Activated T-cell treated with anti-CD3 and anti-CD28 coated beads for 4 hours (primary cell): ENCODE measurements at places on chromosomes 13 and 19.

DNA sequence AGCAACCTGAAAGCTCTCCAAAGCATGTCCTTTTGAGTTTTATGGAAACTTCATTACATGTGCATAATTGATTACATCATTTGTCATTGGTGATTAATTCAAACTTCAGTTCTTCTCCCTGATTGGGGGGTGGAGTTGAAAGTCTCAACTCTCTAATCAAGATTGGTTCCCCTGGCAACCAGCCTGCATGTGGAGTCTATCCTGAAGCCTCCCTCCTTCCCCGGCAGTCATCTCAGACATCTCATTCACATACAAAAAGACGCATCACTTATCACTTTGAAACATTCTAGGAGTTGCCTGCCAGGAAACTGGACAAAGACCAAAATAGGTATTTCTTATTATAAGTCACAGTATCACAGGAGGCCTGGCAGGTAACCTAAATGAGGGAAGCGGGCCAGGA, 50.5 kb downstream of the TEX26 start:
- no peak for DNase-seq

DNA sequence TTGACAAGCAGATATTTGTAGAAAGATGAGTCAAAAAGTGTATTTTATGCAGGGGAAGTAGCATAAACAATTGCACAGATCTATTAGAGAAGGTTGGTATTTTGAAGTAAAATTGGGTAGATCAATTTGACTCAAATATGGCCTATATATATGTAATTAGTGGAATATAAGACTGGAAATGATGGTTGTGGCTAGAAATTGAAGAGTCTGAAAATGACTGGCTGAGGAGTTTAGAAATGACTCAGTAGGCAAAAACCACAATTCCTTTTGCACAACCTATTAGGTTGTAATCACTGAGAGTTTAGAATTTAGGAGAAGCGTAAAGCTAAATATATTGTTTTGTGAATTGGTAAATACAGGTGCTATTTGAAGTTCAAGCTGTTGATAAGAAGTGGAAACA, 622.6 kb upstream of the PCDH20 start:
- no peak for DNase-seq

DNA sequence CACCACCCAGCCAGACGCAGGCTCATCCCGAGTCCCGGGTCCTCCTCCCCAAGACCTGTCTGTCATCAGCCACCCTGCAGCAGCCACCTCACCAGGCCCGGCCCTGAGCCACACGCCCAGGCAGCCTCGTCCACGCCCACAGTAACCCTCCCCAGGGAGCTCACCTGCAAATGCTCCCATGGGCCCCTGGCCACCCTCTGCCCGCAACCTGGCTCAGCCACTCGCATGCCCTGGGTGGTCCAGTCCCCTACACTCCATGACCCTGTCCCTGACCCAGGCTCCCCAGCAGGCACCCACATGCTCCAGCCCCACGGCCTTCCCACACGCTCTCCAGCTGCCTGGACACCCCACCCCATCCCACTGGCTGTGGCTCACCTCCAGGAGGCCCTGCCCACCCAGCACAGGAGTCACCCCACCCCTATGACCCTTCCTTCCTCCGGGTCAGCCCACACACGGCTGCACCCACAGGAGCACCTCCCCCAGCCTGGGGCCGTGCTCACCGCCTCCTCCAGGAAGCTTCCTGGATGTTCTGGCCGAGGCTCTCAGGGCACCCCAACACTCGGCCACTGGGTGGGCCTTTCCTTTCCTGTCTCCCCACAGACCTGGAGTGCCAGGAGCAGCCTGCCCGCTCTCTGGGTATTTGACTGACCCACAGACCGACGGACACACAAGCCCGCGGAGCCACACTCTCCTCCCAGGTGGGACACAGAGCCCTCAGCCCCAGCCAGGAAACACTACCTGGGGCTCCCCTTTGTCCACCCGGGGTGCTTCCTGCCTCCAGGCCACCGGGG, 3.6 kb downstream of the TMEM259 start:
- no peak for DNase-seq

DNA sequence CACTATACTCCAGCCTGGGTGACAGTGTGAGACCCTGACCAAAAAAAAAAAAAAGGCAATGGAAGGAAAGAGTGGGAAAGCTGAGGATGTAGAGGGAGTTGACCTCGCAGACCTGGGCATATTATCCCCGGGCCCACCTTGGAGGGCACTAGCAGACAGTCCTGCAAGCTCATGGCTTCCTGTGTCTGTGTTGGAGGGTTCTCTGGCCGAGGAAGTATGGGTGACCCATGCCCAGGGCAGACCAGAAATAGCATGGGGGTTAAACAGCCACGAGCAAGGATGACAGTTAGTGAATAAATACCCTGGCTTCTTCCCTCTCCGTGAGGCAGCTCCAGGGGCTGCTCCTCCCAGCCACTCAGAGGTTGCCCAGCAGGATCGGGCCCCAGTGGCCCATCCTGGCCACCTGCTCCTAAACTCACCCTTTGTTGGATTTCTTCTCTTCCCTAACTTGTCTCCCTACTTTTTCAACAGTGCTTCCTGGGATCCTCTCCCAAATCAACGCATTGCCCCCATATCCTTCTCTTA, 485.8 kb downstream of the ZNF536 start:
- no peak for DNase-seq

GRCh38 chr19:37997911-37998344, 90.9 kb downstream of the SIPA1L3 start:
- DNase-seq: peak; percentile 4

- DNase-seq: no peak
Observed at GRCh38 chr13:99892196-99892613, 79.4 kb downstream of the ZIC5 start.

GRCh38 chr13:64801768-64802167, 2428.4 kb downstream of the PCDH9 start:
- no peak for DNase-seq

DNA sequence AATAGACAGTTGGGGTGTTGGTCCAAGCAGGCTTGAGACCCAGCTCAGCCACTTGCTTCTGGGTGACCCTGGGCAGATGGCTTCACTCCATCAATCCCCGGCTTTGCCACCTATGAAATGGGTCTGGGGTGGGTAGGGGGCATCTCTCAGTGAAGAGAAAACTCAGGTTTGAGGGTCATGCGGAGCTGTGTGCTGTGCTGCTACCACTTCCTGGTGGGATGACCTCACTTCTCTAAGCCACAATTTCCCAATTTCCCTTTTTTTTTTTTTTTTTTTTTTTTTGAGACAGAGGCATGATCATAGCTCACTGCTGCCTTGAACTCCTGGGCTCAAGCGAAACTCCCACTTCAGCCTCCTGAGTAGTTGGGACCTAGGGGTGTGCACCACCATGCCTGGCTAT, 4.6 kb upstream of the PLAUR start:
- DNase-seq: no peak

DNA sequence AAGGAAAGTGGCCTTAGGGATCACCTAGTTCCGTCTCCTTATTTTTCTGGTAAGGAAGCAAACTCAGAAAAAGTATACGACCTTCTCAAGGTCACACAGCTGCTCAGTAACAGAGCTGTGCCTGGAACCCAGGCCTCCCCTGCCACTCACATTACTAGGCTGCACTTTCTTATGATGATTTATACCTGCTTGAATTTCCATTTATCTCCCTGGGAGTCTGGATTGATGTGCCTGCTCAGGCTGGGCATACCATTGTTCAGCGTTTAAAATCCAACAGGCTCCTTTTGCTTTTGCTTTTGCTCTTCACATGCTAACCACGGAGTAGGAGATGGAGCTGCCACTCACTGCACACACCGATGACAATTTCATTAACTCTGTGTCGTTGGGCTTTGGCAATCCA, 241.0 kb downstream of the OLFM4 start:
- DNase-seq: no peak

GRCh38 chr13:94703271-94703670, 9.1 kb downstream of the SOX21 start:
- no peak for DNase-seq

DNA sequence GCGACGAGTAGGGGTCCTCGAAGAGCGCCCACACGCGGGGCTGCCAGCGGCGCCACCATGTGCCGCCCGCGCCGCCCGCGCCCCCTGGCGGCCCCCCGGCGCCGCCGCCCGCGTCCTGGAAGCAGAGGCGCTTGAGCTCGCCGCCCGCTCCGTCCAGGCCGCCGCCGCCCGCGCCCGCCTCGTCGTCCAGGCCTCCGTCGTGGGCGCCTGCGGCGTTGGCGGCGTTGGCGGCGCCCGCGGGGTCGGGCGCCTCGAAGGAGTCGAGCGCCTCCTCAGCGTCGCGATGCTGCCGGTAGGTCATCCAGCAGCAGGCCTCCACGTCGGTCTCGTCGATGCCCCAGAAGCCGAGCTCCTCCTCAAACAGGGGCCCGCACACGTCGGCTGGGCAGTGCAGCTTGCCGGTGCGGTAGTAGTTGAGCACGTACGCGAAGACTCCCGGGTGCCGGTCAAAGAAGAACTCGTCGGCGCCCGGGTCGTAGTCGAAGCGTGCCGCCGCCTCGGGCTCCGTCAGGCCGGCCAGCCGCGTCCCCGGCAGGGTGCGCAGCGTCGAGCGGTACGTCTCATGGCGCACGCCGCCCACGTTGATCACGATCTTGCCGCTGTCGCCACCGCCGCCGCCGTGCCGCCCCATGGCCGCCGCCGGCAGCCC, 829 bp downstream of the KCNC3 start:
- no peak for DNase-seq

DNA sequence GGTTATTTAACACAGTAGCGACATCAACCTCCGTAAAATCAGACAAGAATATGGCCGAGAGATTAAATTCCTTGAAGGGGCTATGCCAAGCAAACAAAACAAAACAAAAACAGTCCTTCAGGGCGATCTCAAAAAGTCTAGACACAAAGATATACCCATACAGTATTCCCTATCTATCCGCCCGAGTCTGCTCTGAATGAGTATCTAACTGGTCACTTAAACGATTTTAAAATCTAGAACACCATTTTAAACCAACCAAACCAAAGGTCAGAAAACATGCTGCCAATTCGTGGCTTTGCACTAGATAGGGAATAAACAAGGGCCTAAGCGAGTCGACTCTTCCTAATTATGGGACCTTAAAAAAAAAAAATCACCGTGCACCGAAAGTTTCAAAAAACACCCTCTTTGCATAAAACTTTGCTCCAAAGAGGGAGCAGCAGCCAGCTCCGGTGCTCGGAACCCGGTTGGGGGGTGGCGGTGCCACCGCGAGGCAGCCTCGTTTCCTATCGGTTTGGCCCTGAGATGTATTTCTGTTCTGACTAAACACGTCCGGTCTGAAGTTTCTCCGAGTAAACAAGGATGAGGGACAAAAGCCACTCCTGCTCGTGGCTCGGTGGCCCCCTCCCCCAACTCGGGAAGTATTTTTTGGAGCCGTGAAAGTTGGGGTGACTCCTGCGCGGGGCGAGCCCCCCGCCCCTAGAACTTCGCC, 1.8 kb downstream of the HMGB1 start:
- DNase-seq: peak; percentile 59

- DNase-seq: peak; percentile 51
Observed at GRCh38 chr19:15464394-15465385, at the start of gene RASAL3. Gene RASAL3, minus strand, starts transcription at chr19:15464544. Its CDS starts 186 bp downstream, at chr19:15464358.

GRCh38 chr13:50420718-50421472, 405.7 kb downstream of the KCNRG start:
- no peak for DNase-seq

DNA sequence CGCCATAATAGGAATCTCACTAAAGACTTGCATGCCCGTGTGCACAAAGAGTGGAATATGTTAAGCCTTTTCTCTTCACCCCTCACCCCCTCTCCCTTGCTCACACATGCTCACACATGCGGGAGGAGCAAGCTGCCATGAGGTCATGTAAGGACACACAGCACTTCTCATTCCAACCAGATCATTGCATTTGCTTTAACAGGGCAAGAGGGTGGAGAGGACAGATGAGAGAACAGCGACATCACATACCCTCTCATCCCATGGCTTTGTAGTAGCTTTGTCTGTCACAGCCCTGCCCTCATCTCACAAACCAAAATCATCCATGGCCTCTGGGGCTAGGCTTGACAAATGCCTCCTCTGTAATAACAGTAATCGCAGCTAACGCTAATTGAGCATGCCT, 145.6 kb upstream of the FRY start:
- no peak for DNase-seq

- no peak for DNase-seq
Observed at GRCh38 chr13:99178636-99179035, 22.0 kb upstream of the UBAC2 start.

- DNase-seq: no peak
Observed at GRCh38 chr19:29704562-29705558, 10.2 kb downstream of the C19orf12 start.

- DNase-seq: no peak
Observed at GRCh38 chr13:33543631-33544265, 258.2 kb upstream of the STARD13 start.

DNA sequence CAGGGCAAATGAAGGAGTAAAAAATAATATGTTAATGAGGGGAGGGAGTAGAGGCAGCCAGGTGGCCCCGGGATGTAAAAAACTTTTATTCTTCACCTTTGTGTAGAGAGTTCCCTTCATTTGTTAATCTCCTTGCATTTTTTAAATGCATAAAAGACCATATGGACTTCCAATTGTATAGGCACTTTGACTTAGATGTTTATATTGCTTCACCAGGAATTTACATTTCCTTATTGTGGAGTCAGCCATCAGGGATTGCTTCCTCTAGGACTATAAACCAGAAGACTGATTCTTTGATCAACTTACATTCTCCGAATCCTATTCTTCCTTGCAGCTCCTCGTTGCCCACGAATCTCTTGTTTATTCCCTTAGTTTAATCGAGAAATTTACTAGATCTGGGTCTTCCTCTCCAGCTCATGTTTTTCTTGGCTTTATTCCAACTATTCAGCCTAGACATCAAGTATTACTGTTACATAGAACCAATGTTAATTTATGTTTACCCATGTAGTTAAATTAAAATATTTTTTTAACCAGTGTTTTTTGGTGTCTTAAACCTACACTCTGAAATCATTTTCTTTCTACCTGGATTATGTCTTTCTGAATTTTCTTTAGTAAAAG, 1187.0 kb upstream of the SLC10A2 start:
- no peak for DNase-seq

DNA sequence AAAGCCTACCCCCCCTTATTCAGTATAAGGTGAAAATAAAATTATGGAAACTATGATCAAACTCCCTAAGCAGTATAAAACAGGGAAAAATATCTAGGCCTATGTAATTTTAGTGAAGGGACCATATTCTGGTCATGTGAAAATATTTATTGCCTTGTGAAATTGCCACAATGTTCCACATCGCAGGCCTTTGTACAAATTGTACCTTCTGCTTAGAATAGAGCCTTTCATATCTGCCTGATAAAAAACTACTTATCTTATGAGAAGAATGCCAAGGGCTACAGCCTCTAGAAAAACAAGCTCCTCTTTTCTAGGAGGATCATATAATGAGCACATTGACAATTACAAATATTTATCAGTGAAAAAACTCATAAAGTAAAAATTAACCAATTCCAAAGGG, 1280.0 kb downstream of the EFNB2 start:
- no peak for DNase-seq

GRCh38 chr13:94389604-94390351, 89.7 kb downstream of the DCT start:
- no peak for DNase-seq

- no peak for DNase-seq
Observed at GRCh38 chr19:1618157-1619093, 13.2 kb upstream of the UQCR11 start.

DNA sequence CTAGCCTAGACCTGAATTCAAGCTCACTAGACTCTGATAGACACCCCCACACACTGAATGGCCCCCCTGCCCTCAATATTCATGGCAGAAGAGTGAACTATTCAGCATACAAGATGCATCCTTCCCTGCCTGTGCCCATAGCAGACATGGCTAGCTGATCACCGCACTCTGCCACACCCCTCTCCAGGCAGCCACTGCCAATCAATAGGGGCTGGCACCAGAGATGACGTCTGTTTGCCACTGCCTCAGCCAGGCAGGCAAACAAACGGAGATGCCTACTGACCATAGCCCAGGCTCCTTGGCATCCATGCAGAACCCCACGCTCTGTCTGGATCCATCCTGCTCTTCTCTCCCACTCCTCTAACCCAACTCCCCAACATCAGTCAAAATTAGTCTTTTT, 13.8 kb upstream of the NPAS1 start:
- no peak for DNase-seq
